ENCODE measurements at places on chromosomes 3 and 15.
A peak's percentile ranks its signal among the peaks of the same experiment; 100 is the strongest.

GRCh38 chr15:60073466-60073840 lies 69.3 kb downstream of the FOXB1 start:
- no peak for DNase-seq

- DNase-seq, result peak; percentile 12
Observed at GRCh38 chr15:60661080-60661645, 182.2 kb upstream of the ICE2 start.

- DNase-seq, result no peak
Observed at GRCh38 chr15:97890307-97890706, 70.2 kb upstream of the ARRDC4 start.

GRCh38 chr15:90710436-90711027 lies 6.6 kb upstream of the BLM start:
- no peak for DNase-seq

- DNase-seq, result no peak
Observed at GRCh38 chr15:33119865-33120264, 74.6 kb downstream of the FMN1 start.

- peak; percentile 88 for DNase-seq
Observed at GRCh38 chr15:50908209-50909009, at the start of gene AP4E1. TSS of gene AP4E1 (plus strand) at chr15:50908683. CDS start at chr15:50908779, 96 bp downstream.

DNA sequence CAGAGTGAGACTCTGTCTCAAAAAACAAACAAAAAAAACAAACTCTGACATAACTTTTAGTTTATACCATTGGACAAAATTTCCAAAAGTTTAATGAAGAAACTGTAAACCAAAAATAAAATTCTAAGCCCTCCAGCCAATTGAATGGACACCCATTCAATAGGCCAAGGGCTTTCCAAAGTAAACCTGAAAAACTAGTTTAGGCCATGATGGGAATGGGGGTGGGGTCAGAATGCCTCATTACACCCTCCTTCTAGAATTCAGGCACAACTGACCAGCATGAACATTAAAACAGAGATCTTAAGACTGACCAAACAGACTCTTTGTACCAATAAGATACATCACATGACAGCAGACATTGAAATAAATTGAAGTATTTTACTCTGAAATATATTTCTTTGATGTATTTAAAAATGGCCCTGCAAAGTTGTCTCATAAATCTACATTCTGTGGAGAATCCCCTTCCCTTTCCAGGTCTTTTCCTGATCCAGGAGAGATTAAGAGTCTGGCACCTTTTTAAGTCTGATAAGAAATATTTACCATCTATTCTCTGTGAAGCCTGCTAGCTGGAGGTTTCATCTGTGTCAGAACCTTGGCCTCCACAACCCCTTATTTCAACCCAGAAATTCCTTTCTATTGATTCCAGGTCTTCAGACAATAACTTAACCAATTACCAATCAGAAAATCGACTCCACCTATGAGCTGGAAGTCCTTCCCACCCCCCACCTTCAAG lies 15.7 kb downstream of the THOC7 start:
- DNase-seq, result no peak

DNA sequence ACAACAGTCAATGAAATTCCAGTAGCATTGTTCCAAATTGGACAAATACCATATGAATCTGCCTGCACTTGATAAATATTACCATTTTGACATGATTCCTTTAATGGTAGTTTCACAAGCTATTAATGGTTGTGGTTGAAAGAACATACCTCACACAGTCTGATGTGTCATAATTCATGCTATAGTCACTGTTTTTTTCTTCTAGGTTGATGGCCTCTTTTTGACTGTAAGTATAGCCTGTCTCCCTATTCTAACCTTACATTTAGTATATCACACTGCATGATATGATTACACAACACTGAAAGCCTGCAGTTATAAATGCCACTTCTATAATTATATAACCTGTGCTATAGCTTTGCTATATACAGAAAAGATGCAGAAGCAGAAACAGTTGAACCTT lies 834.1 kb downstream of the NSUN3 start:
- no peak for DNase-seq

DNA sequence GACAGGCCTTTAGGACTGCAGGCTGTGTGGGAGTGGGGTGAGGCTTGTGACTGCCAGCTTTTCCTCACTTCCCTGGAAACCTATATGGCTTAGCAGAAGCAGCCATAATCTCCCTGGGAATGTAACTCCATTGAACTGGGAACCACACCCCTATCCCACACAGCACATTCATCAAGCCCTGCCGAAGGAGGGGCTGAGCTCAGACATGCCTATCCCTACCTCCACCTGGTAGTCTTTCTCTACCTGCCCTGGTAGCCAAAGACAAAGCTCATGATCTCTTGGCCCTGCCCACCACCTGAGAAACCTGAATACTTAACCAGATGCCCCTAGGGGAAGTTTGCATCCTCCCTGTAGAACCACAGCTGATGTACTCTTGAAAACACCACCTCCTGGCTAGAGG lies 219.8 kb downstream of the UNC13C start:
- DNase-seq, result no peak

DNA sequence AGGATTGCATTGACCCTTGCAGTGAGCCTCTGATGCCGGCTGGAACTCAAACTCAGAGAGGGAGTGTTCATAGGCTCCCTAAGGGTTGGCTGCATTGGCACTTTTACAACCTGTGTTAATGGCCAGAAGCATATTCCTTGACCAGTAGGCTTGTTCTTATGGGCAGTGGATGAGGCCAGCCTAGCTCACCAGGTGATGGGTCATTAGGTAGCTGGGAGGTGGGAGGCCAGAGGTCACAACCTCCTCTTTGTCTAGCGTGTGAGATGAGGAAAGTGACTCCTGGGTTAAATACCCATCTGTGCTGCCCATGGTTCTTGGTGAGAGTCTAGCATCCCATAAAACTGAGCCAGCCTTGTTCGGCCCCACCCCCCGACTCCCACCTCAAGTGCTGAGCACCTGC lies 275.7 kb upstream of the CTNNB1 start:
- no peak for DNase-seq

DNA sequence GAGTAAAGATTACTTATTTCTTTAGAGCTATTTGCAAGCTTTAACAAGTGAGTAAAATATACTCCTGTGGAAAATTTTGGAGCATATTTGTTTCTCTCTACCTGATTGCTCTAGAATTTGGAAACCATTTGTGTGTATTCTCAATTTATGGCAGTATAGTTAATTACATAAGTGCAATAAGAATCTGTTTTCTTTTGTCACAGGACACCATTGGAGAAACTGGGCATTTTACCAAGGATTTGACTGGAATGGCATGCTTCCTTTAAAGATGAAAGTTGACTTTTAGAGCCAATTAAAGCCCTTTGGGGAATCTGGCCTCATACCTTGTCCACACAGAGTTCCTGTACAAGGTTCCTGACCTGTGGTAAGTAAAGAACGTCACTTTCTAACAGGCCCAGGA lies 38.4 kb downstream of the PAQR5 start:
- no peak for DNase-seq

DNA sequence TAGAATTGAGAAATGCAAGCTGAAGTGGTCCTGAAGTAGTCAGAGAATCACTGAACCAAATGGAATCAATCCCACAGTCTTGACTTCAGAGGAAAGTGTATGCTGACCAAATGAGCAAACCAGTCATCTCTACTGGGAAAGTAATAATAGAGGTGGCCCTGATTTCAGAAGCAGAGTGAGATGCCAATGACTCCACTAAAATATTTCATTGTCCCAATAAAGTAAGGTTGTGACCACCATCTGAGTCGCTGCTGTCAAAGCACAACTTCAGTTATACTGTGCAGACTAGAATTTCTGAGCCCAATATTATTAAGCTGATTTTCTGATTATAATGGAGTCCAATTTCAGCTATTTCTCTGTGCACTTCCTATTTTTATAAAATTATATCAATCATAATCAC lies 334.4 kb upstream of the THBS1 start:
- no peak for DNase-seq

DNA sequence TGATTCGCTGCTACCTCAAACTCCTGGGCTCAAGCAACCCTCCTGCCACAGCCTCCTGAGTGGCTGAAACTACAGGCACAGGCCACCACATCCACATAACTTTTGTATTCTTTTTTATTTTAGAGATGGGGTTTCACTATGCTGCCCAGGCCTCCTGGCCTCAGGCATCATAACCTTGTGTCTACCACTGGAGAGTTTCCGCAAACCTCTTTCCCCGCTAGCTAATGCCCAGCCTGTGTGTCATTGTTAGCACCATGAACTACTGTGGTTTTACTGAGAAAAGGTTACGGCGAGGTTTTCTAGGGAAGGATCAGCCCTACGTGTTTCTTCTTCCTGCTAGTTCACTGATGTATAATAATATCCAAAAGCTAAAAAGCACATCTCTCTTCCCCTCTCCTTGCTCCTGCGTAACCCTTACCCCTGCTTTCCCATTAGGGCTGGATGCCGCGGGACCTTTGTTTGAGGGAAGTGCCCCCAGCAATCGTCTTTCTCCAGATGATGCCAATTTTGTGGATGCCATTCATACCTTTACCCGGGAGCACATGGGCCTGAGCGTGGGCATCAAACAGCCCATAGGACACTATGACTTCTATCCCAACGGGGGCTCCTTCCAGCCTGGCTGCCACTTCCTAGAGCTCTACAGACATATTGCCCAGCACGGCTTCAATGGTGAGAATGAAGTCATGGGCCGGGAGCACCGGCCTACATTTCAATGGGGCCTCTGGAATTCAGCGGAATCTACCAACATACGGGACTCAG lies 113.7 kb downstream of the LIPC start:
- DNase-seq, result no peak

- DNase-seq, result no peak
Observed at GRCh38 chr3:105511031-105511430, 144.3 kb downstream of the ALCAM start.

GRCh38 chr3:125585595-125586223 lies 9.6 kb downstream of the OSBPL11 start:
- peak; percentile 80 for DNase-seq

DNA sequence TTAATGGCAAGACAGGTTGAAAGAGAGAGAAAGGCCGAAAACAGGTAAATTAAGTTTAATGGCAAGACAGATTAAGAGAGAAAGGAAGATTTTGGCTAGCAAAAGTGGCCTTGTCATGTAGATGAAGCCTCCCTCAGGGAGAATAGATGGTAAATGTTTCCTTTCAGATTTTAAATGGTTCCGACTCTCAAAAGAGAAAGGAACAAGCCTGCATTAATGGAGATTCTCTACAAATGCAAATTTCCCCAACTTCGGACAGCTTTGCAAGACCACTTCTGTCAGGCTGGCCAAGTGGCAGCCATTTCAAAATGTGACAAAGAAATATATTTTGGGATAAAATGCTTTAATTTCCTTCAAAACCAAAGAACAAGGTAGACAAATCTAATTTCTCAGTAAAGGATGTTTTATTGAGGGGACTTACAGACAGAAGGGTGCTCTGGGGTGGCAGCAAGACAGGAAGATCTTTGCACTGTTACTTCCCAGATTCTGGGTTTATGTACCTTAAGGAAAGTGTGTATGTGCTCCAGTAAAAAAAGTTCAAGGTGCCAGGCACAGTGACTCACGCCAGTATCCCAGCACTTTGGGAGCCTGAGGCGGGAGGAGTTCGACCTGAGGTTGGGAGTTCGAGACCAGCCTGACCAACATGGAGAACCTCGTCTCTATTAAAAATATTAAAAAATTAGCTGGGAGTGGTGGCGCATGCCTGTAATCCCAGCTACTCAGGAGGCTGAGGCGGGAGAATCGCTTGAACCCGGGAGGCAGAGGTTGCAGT lies 626.3 kb upstream of the NAALADL2 start:
- DNase-seq, result no peak

- DNase-seq, result no peak
Observed at GRCh38 chr15:36599620-36600433, 20.4 kb downstream of the CDIN1 start.

DNA sequence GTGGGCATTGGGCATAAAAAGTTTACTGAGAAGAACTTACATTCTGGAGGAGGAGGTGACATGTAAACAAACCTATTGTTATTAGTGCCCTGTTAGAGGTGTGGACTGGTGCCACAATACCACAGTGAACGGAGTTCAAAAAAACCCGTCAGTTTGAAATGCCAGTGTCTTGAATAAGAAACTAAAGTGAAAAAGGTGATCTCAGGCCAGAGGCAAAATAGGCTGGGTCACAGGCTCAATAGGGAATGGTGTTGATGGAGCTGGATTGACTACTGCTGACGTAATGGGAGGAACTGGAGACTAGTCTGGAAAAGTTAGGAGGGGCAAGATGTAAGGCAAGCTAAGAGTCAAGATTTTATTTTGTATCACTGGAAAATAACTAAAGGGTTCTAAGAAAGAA lies 1.6 kb upstream of the DCBLD2 start:
- no peak for DNase-seq

GRCh38 chr3:16143861-16144447 lies 30.5 kb upstream of the GALNT15 start:
- DNase-seq, result no peak

- peak; percentile 60 for DNase-seq
Observed at GRCh38 chr15:74958320-74958907, 1.8 kb upstream of the RPP25 start.

DNA sequence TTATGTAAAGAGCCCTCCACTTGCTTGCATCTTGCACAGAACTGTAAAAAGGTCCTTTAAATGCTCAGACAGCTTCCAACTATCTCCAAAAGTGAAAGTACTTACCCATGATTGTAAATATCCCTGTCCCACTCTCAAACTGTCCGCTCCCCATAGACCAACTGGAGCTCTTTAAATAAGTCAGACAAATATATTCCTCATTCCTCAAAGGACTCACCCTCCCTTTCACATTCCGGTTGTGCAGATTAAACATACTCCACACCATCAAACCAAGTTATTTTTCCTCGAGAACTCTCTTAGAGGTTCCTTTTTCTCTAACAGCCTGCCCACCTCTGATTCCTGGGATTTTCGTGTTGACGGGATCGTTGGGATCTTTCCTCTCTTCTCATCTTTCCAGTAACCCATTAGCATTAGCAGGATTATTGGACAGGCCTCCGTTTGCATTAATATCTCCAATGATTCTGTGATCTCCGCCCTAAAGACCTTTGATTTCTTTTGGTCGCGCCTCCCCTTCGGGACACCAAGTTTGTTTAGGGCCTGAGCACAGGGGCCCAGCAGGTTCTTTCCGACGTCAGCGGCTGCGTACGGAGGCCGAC lies 763 bp downstream of the GOLGB1 start:
- peak; percentile 16 for DNase-seq

DNA sequence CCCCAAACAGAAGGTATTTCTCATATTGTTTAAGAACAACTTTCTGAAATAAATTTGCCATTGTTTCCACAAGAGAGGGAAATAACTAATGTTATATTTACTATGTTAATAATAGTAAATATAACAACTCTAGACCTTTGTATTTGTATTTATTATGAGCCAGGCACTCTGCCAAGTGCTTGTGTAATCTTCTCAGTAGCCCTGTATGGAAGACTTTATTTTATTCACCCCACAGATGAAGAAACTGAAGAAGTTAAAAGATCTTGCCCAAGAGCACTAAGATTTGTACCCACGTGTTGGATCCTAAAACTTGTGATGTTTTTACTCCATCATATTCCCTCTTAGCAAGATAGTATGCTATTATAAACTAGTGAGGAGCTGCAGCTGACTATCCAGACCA lies 12.0 kb upstream of the GNB4 start:
- DNase-seq, result no peak

All from GM03348 (cell line).